ENCODE measurements at places on chromosomes 3 and 15. TPM values are rescaled to one million over a fixed set of nuclear protein-coding genes. Genes with fewer than 3 reads are reported as not detected.
A peak's percentile ranks its signal among the peaks of the same experiment; 100 is the strongest.

DNA sequence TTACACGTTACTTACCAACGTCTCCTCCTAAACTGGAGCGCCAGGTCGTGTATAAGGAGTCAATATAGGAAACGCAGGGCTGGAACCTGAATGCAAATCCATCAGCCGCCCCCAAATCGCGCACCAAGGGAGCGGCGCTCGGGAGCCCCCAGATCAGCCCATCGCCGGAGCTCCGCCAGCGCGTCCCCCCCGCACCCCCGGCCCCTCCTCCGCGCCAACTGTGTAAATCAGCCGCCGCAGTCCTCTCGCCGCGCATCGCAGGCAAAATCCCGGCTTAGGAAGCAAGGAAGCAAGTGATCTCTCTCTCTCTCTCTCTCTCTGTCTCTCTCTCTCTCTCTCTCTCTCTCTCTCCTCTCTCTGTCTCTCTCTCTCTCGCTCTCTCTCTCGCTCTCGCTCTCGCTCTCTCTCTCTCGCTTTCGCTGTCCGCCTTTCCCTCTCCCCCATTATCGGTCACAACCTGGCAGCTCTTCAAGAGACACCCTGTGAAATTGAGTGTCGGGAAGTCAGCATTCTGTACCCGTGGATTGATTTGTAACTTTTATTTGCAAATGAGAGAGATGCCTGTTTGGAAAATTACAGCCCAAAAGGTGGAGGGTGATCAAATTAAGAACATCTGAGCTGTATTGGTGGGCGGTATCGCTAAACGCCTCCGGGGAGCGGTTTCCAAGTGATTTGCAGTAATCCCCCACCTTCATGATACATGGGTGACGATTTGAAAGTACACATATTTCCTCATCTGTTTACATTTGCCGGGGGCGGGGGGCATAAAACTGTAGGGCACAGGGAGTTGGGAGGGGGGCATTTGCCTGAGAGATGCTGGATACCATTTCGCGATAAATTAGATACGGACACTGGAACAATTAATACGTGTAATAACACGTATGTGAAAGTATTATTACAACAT, 645 bp upstream of the SLITRK3 start:
- DNase-seq = peak; percentile 2

GRCh38 chr3:141111364-141112155, 60.4 kb downstream of the SPSB4 start:
- DNase-seq = no peak

DNA sequence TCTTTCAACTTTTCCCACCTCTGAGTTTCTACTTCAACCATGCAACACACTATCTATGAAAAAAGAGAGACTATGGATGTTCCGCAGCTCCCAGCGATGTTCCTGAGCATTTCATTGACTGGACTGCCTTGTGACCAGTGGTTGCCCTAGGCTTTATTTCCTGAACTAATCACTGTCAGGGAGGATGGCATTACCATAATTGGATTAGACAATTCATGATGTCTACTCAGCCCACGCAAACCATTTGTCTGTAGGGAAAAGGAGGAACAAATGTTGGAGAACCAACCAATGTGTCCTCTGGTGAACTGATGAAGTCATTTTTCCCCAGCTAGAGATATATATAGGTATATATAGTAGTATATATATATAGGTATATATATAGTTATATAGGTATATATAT, 229.3 kb upstream of the MCTP2 start:
- no peak for DNase-seq

The RYK gene
- 197 TPM for total RNA-seq

The AVEN gene
- total RNA-seq = 16.0 TPM

GRCh38 chr15:79222808-79223207, 59.7 kb upstream of the ANKRD34C start:
- DNase-seq = no peak

DNA sequence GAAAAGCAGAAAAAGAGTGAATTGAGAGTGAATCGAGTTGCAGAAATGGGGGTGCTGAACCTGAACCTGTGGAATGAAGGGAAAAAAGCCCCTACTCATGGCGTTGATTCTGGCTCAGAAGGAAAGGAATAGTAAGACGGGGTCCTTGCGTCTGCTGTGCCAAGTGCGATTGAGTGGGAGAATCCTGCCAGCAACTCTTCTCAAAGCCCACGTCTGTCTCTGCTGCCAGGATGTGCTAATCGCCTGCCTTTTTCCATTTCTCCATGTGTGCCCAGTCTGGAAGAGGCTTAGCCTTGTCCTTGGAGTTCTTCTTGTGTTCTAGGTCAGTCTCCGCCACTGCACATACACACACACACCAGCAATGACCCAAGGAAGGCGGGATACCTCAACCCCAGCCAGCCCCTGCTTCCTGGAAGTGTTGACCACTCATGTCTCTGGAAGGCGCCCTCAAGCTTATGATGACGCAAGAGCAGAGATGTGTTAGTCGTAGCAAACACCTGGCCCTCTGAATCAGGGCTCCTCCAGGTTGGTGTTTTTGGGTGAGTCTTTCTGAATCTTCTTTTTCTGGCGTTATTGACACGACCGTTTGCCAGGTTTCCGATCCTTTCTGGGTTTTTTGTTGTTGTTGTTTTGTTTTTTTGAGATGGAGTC, 262.4 kb upstream of the PROK2 start:
- DNase-seq = no peak

The CCR9 gene
- total RNA-seq = not detected

The ADGRG7 gene
- total RNA-seq = 0.11 TPM

- DNase-seq = peak; percentile 77
Measured at GRCh38 chr3:30518181-30518864, 88.1 kb upstream of the TGFBR2 start.

The CRYGS gene
- 2.7 TPM for total RNA-seq

The ROBO2 gene
- total RNA-seq = 38.1 TPM

DNA sequence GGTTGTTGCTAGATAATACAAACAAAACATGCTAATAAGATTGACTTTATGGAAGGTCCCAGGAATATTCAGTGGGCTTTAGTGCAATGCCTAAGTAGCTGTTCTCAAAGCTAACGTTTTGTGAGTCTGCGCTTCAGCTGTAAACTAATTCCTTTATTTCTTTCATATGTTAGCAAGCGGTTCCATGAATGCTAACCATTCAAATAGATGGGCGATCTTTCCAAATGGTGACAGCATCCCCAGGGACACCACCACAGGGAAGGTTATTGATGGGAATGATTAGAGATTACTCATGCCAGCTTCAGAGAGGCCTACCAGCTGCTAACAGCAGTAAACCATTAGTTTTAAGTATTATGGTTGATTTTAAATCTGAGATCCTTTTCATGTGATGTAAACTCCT, 405.7 kb upstream of the MCTP2 start:
- no peak for DNase-seq

GRCh38 chr15:71275566-71276335, 160.5 kb downstream of the THSD4 start:
- no peak for DNase-seq

GRCh38 chr3:40207796-40208195, 101.7 kb upstream of the EIF1B start:
- no peak for DNase-seq

GRCh38 chr3:38090453-38090852, 46.5 kb downstream of the ACAA1 start:
- DNase-seq = no peak

- DNase-seq = no peak
Measured at GRCh38 chr15:98723195-98723594, 74.9 kb downstream of the IGF1R start.

All from urinary bladder (tissue), 4 donors.